Activated T-helper 17 cell treated with anti-CD3 and anti-CD28 coated beads, Interleukin-2, amount 50 U/mL, for 72 hours (primary cell): ENCODE measurements at places on chromosomes 16 and 17. TPM values are rescaled to one million over a fixed set of nuclear protein-coding genes. Genes with fewer than 3 reads are reported as not detected.

TOX3 gene
- not detected for total RNA-seq

PIPOX gene
- 2.0 TPM for total RNA-seq

PIRT gene
- total RNA-seq: not detected

CACNG4 gene
- not detected for total RNA-seq

DNA sequence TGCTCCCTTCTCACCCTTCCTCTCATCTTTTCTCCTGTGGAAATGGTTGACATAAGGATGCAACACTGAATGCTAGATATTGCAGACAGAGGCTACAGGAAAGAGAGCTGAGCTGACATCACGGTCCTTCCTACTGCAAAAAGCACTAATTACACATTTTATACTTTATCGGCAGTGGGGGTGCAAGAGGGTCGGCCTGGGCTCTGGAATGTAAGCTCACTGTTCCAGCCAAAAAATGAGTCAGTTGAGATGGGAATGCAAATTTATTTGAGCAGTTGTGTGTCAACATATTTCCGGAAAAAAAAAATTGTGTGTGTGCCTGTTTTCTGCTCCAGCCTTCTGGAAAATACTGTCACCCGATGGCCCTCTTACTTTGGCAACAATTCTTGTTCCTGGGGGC lies 14.1 kb upstream of the MRTFB start:
- ATAC-seq: no peak

DNA sequence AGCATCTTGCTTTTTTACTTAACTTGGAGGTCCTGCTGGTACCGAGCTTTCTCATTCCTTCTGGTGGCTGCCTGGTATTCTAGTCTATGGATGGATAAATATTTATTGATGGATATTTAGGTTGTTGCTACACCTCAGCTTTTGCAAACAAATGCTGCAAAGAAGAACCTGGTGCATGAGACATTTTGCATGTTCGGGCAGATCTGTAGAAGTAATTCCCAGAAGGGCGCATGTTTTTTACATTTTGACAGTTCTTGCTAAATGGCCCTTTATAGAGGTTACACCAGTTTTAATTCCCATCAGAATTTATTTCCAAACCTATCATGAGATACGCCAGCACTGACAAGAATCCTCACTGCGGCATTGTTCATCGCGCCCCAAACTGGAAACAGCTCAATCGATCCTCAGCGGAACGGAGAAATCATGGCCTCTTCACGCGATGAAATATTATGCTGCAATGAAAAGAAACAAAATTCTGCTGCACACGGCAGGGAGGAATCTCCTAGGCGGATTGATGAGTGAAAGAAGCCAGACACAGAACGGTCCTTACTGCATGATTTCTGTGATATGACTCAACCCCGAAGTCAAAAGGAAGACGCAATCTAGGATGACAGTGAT lies 68.0 kb upstream of the CREBBP start:
- no peak for ATAC-seq

GRCh38 chr17:76407509-76407908 lies 23.1 kb downstream of the SPHK1 start:
- no peak for ATAC-seq

DNA sequence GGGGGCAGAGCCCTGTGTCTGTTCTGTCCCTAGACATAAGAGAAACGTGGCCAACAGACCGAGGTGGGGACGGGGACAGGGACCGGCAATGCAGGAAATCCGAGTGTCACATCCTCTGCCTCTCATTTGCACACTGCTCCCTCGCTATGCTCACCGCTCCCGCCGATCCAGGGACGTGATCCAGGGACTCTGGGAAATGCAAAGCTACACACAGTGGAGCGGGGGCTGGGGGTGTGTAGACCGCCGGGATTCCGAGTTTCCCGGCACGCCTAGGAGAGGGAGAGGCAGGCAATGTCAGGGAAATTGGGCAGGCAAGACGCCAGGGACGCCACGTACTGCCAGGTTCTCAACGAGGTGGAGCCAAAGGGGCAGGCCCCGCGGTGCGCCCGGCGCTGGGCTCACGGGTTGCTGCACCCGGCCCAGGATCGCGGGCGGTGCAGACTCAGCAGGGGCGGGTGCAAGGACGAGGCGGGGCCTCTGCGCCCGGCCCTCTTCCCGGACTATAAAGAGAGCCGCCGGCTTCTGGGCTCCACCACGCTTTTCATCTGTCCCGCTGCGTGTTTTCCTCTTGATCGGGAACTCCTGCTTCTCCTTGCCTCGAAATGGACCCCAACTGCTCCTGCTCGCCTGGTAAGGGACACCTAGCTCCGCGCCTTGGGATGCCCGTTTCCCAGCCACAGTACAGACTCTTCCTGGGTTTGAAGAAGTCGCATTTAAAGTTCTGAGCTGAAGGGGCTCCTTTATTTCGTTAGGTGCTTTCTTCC lies at the start of gene MT1X:
MT1X (plus strand) TSS at position 532 of the 764 bp plus-strand sequence; CDS start at position 603, 71 bp downstream.
- ATAC-seq: peak; percentile 96
